ENCODE measurements at places on chromosomes 12 and 14. TPM values are rescaled to one million over a fixed set of nuclear protein-coding genes. Genes with fewer than 3 reads are reported as not detected.

Gene BDKRB2
- total RNA-seq: 38.6 TPM

Gene KNTC1
- 7.4 TPM for total RNA-seq

Gene RIMBP2
- 0.18 TPM for total RNA-seq

Gene RTL1
- total RNA-seq: not detected

Gene KLHL28
- total RNA-seq: 9.0 TPM
